Activated CD4-positive, alpha-beta T cell treated with anti-CD3 and anti-CD28 coated beads, Interleukin-2, amount 10 ng/mL, durations not matched to agents 7 days and 5 days (primary cell): ENCODE measurements at places on chromosomes 11 and 22. TPM values are rescaled to one million over a fixed set of nuclear protein-coding genes. Genes with fewer than 3 reads are reported as not detected.

OR10AG1 gene
- not detected for total RNA-seq

GP1BB gene
- not detected for total RNA-seq

MMP12 gene
- not detected for total RNA-seq

- no peak overlapping the region for H3K27ac ChIP-seq
- H3K4me1 ChIP-seq = no peaks in the 10 kb centered on the region
- H3K36me3 ChIP-seq = no peaks in the 10 kb centered on the region
- no peak overlapping the region for H3K4me3 ChIP-seq
- no peak for DNase-seq
- H3K27me3 ChIP-seq = peaks cover 3% of the 10 kb centered on the region
Measured at GRCh38 chr11:36155770-36156160, 133.5 kb downstream of the COMMD9 start.

DNA sequence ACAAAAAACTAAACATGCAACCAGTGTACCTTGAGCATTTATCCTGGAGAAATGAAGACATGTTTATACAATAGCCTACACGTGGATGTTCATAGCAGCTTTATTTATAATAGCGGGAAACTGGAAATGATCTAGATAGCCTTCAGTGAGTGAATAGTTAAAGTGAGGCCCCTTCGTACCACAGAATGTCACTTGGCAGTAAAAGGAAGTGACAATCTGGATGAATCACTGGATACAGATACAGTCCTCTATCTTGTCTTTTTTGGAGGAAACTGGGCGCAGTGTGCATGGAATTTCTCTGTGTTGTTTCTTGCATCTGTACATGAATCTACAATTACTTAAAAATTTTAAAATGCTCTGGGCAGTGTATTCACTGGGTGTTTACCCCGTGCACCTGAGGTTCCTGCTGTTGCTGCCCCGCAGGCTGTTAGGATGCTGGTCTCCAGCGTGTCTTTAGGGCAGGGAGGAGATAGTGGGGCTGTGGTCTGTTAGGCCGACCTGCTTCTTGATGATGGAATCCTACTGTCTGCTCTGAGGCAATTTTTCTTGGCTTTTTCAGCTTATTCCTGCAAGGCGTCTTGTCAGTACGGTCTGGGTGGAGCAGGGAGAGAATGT is 23.2 kb downstream of the DERL3 start:
- H3K4me3 ChIP-seq = no peak overlapping the region
- no peak for DNase-seq
- H3K27me3 ChIP-seq = no peaks in the 10 kb centered on the region
- H3K36me3 ChIP-seq = peaks cover 50% of the 10 kb centered on the region

IGLL5 gene
- total RNA-seq = not detected

DNA sequence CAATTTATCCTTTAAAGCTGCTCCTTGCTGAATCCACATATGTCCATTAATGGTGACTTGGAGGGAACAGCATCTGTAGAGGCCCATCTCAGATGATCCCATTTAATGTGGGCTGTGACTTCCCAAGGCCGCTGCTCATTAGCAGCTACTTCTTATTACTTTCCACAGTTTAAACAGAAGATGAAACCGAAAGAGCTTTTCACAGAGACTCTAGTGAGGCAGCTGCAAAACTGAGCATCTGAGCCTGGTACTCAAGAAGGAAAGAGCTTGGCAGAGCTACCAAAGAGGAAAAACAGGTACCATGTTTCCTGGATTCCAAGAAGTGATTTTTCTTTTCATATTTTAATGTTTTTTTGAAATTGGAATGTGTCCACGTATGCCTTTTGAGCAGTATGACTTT is 110.5 kb upstream of the NARS2 start:
- DNase-seq = no peak
- H3K27me3 ChIP-seq = peaks cover 1% of the 10 kb centered on the region
- H3K27ac ChIP-seq = no peak overlapping the region
- H3K4me1 ChIP-seq = no peaks in the 10 kb centered on the region
- H3K4me3 ChIP-seq = no peak overlapping the region

GRCh38 chr11:81869351-81870065 is 864.2 kb downstream of the FAM181B start:
- H3K4me1 ChIP-seq = peaks cover 38% of the 10 kb centered on the region
- H3K36me3 ChIP-seq = peaks cover 10% of the 10 kb centered on the region
- peak overlapping the region; percentile 75 for H3K4me3 ChIP-seq
- peak overlapping the region; percentile 98 for H3K27ac ChIP-seq
- DNase-seq = peak; percentile 96

PIH1D2 gene
- not detected for total RNA-seq

GRCh38 chr11:17410606-17411379 is 22.3 kb upstream of the KCNJ11 start:
- H3K4me1 ChIP-seq = peaks cover 28% of the 10 kb centered on the region
- no peak for DNase-seq
- no peak overlapping the region for H3K4me3 ChIP-seq
- H3K27ac ChIP-seq = no peak overlapping the region
- peaks cover 3% of the 10 kb centered on the region for H3K27me3 ChIP-seq
- H3K36me3 ChIP-seq = no peaks in the 10 kb centered on the region

SLC25A18 gene
- not detected for total RNA-seq

DTX4 gene
- 0.69 TPM for total RNA-seq
